Activated T-helper 17 cell treated with anti-CD3 and anti-CD28 coated beads, Interleukin-2, amount 50 U/mL, for 72 hours (primary cell): ENCODE measurements at places on chromosomes 7 and 10. TPM values are rescaled to one million over a fixed set of nuclear protein-coding genes. Genes with fewer than 3 reads are reported as not detected.

- ATAC-seq: no peak
Measured at GRCh38 chr10:33233635-33234034, 100.8 kb downstream of the NRP1 start.

DNA sequence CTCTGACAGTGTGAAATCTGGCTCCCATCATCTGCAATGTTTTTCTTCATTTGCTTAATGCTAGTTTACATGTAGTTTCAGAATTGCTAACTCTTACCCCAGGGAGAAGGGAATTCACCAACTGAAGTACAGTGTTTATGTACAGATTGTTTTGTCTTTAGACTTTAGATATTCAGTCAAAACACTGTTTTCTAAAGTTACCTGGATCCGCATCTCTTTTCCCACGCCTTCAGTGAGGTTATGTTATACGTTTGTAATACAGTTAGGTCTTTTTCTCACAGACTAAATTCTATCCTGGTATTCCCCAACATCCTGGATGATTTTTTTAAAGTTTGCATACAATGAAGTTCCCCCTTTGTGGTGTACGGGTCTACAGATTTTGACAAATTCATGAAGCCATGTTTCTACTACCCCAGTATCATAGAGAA lies 3.2 kb upstream of the LYZL1 start:
- ATAC-seq: no peak

DNA sequence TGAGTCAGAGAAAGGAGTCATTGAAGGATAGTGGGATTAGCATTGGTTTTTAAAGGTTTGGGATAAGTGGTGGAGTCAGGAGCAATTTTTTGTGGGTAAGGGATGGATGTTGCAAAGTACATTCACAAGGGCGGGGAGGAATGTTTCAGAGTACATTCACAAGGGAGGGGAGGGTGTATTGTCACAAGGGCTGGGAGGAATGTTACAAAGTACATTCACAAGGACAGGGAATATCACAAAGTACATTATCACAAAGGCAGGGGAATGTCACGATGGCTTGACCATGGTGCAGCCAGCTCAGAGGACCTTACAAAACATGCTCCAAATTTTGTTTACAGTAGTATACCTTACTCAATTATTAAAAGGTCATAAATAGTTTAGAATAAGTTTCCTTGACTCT lies 30.3 kb downstream of the C1GALT1 start:
- no peak for ATAC-seq

The IFIT1B gene
- not detected for total RNA-seq

GRCh38 chr10:114719311-114719710 lies 61.2 kb upstream of the ABLIM1 start:
- no peak for ATAC-seq

GRCh38 chr7:55441774-55442522 lies 76.8 kb downstream of the LANCL2 start:
- no peak for ATAC-seq

DNA sequence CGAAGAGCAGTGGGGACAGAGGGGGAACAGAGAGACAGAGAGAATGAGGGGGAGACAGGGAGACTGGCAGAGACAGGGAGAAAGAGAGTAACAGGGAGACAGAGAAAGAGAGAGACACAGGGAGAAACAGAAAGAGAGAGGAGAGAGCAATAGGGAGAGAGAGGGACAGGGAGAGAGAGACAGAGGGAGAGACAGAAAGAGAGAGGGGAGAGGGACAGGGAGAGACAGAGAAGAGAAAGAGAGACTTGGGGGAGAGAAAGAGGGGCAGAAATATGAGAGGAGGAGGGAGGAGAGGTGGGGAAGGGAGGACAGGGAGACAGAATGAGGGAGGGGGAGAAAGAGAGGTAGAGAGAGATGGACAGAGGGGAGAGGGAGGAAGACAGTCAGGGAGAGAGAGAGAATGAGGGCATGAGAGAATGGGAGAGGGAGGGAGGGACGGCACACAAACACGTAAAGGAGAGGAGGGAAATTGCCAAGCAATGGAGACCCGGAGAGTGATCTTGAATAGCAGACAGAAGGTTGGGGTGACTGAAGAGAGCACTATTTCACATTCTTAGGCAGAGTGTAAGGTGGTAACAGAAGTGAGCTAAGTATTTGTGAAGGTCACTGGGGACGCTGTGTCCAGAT lies 33.3 kb upstream of the KCNMA1 start:
- ATAC-seq: no peak

DNA sequence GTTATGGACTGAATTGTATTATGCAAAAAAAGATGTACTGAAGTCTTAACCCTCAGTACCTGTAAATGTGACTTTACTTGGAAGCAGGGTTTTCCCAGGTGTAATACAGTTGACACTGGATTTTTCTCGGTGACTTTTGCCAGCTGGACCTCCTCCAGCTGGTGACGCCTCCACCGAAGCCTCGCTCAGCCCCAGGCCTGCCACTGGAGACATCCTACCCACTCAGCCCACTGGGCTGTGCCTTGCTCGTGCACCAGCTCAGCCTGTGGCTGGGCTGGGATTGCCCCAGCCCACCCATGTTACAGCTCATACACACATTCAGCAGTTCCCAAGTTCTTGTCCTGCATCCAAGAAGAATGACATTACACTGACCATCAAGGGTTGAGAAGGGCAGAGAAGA lies 42.4 kb upstream of the GPR22 start:
- no peak for ATAC-seq

GRCh38 chr10:121309164-121309563 lies 289.1 kb downstream of the FGFR2 start:
- no peak for ATAC-seq
